ENCODE measurements at places on chromosomes 5 and 9.

DNA sequence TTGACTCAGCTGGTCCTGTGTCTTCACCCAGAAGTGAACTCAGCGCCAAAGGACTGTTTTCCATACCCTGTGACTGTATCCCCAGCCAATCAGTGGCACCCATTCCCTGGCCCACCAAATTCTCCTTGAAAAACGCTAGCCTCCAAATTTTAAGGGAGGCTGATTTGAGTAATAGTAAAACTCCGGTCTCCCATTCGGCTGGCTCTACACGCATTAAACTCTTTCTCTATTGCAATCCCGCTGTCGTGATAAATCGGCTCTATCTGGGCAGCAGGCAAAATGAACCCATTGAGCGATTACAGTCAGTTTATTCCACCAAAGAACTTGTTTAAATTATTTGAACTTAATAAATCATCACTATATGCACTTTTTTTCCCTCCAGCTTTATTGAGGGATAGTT is 55.9 kb upstream of the PPP1R26 start:
- no peak for DNase-seq

DNA sequence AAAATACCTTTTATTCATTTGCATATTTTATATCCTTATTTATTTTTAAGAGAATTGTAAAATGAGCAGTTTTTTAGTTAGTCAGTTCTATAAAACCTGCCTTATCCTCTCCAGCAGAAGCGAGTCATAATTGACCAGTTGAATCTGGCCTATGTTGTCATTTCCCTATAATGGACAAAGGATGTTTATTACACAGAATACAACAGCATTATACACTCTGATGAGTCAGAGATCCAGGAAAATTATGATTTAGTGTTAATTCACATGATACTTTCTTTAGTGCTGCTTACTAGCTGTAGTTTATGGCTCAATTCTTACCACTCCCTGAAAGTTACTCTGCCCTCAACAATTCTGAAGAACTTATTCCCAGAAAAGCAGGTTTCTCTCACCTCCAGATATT is 26.8 kb upstream of the LURAP1L start:
- DNase-seq: no peak

DNA sequence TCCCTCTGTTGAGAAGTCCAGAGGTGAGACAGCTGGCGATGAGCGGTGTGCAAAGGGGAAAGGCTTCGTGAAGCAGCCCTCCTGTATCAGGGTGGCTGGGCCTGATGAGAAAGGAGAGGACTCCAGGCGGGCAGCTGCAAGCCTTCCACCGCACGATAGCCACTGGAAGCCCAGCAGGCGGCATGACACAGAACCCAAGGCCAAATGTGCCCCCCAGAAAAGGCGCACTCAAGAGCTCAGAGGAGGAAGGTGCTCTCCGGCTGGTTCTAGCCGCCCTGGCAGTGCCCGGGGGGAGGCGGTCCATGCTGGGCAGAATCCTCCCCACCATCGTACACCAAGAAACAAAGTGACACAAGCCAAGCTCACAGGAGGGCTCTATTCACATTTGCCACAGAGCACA is 60.3 kb downstream of the TEX10 start:
- no peak for DNase-seq

- peak; percentile 56 for DNase-seq
These were observed 524.2 kb upstream of the DAB2 start for GRCh38 chr5:39948867-39949468.

DNA sequence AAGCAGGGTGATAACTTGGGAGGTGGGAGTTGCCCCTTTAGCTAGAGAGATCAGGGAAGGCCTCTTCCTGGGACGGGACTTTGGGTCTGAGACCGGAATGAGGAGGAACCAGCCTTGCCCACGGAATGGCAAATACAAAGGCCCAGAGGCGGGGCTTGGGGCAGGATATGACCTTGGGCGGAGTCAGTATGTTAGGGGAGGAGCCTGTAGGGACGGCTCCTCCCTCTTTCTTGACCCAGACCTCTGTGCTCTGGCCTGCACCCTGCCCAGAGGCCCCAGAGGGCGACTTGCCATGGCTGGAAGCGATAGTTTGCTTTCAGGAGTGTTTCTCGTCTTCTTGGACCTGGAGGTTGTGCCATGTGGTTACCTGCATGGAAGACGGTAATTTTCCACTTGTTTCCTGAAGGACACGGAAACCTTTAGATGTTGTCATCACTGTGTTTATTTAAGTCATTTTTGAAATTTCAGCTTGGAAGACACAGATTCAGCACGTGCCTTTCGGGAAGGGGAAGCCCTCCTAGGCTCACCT is 85.6 kb downstream of the DAB2IP start:
- peak; percentile 17 for DNase-seq

DNA sequence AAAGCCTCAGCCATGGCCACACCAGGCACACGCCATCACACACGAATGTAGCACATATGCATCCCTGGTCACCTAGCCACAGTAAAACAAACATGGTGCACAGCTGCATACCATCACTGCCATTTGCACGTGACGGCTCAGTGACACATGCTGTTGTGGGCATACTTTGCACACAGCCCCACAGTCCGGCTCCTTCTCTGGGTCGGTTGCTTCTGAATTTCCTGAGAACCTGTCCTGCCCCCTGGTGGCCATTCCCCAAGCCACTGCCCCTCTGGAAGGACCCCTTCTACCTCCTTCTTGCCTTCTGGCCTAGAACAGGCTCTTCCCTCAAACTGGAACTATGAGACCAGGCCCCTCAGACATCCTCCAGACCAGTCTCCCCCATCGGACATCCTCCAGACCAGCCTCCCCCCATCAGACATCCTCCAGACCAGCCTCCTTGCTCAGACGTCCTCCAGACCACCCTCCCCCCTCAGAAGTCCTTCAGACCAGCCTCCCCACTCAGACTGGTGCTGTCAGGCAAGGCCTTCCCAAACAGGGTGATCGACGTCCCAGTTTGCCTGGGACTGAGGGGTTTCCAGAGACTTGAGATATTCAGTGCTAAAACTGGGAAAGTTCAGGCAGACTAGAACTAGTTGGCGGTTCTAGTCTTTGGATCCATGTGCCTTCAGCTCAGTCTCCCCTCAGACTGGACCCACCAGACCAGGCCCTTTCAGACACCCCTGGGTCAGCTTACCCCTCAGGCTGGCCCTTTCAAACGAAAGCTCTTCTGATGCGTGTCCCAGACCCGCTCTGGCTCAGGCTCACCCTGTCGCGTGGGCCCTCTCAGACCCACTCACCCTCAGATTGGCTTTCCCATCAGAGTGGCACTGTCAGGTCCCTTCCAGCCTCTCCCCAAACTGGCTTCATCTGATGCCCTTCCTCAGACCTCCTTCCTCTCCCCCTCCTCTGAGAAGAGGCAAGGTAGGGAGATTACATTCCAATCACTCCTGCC is 24.3 kb upstream of the ENHO start:
- peak; percentile 65 for DNase-seq

DNA sequence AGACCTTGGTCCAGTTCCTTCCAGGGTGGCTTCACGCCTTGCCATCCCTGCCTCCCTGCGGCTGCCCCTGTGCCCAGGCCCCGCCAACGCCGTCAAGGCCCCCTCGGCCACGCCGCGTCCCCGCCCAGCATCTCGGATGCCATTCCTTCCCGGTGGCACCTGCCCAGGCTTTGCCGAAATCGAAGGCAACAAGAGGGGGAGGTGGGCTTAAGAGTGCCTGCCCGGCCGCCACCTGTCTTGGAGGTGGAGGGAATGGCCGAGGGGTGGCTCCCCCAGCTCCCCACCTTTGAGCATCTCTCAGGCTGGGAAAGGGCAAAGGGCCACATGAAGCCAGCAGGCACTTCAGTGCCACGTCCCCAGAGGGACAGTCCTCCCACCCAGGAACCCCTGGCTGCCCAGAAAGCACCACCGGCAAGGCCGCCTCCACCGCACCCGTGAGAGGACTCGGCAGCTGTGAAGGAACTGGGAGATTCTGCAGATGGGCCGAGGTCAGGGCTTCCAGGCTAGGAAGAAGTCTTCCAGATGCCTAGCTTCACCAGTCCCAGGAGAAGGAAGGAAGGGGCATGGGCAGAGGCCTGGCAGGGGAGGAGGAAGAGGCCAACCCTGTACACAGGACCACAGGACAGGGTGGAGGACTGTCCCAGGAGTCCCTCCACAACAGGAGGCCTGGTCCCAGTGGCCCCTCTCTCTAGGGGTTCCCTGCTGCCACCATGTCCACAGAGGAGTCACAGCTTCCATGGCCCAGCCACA is 218.0 kb downstream of the FANCC start:
- no peak for DNase-seq

DNA sequence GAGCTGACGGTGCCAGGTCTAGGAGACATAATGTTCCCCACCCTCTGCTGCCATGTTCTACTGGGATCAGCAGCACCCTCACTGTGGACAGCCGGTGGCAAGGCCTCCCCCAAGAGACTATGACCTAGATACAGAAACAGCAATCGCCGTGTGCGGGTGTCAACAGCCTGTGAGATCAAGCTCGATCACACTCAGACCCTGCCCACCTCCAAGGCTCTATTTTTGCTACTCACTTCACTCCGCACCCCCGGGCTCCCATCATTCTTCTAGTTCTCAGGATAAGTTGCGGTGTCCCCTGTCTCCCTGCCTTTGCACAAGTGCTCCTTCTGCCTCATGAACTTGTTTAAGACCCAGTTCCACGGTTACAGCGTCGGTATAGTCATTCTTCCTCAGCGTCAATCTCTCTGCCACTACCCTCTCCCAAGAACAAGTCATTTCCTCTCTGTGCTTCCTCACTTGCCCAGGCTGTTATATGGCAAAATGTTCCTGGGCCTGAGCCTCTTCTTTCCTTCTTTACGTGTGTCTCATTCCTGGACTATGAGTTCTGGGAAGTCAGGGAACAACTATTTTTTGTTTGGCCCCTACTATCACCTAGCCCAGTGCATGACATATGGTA is 5.4 kb upstream of the DOCK8 start:
- DNase-seq: no peak

Data from urothelium cell line (cell line).